ENCODE measurements at places on chromosomes 6 and 20.

DNA sequence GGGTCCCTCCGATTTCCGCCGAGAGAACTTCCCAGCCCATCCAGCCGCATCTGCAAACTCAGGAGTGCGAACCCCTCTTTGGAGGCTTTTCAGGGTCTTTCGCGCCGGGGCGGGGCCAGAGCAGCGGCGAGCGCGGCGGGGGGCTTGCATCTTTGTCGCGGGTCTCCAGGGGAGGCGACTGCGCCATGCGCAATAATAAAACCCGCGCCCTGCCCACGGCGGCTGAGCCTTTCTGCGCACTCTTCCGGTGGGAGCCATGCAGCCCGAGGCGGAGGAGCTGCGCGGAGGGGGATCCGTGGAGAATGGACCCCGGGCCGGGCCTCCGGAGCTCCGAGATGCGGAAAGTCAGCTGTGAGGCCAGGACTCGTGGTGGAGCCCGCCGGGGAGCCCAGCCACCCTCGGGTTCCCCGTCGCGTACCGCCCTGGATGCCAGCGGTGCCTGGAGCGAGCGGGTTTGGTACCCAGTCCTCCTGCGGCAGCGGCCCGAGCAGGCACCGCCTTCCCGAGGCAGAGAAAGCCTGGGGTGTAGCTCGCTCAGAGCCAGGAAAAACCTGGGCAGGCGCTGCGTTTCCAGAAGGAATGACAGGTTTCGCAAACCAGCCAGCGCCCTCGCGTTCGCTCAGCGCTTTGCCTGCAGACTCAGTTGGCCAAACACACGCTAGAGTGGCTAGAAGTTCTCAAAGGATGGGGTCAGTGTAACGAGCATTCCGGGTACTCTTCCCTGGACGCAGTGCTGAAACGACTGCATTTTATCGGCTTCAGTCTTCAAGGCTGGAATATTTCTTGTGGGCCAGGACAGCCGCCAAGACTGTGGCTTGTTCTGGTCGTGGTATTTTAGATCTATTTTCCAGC is 1.2 kb downstream of the AKAP12 start:
- DNase-seq = no peak

- no peak for DNase-seq
Measured at GRCh38 chr6:7446619-7447325, 57.2 kb downstream of the RIOK1 start.

GRCh38 chr20:30168025-30168799 is 1089.3 kb upstream of the DEFB115 start:
- peak; percentile 24 for DNase-seq

DNA sequence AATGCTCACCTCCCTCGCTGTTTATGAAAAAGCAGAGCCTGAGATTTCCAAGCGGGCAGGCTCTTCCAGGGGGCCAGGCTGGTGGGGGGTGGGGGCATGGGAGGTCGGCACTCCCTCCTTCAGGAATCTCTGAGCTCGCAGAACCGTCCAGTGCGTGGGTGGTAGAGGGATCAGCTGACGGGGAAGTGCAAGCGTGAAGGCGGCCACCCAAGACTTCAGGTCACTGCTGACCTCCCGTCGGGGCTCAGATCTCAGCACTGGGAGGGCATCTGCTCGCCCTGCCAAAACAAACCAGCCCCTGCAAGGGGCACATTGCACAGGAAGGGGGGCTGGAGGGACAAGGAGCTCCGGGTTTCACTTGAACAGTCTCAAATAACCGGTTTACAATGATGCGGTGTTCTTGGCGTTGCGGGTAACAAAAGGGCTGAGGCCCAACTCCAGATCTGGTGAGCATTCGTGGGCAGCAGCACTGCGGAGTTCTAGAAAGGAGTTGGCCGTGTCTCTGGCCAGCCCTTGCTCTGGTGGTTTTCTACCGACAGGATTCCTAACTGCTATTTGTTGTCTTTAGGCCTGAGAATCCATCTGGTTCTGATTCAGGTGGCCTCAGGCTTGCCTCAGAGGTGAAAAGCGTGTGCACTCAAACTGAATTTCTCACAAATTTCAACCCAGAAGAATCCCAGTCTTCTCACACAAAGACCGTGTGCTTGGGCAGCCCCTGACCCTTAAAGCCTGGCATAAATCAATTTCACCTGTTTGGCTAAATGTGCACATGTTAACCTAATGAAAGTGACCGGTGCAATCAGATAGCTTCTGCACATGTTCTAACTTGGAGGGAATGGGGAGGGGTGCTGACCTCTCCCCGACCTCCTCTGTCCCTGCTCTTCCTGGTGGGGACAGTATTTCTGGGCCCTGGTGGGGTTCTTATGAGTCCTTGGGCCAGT is 191.6 kb downstream of the MYLK4 start:
- no peak for DNase-seq
